Activated CD4-positive, alpha-beta T cell treated with anti-CD3 and anti-CD28 coated beads for 36 hours (primary cell): ENCODE measurements at places on chromosomes 6 and 20. TPM values are rescaled to one million over a fixed set of nuclear protein-coding genes. Genes with fewer than 3 reads are reported as not detected.
A peak's percentile ranks its signal among the peaks of the same experiment; 100 is the strongest.

DNA sequence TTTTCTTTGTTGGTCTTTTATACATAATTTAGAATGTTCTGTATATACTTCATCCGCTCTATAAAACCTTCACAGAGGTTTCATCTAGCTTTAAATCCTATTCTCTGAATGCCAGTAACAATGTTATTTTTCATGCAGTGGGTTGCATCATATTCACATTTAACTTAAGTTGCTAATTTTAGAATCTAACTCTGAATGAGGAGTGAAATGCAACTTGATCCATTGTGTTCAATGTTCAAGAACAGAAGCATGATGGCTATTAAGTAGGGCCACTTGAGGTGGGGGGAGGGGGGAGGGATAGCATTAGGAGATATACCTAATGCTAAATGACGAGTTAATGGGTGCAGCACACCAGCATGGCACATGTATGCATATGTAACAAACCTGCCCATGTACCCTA lies 224.5 kb downstream of the NKAIN2 start:
- no peaks in the 10 kb centered on the region for H3K4me1 ChIP-seq
- no peak overlapping the region for H3K27ac ChIP-seq
- H3K27me3 ChIP-seq, result no peaks in the 10 kb centered on the region
- no peak overlapping the region for H3K4me3 ChIP-seq
- no peak for DNase-seq

DNA sequence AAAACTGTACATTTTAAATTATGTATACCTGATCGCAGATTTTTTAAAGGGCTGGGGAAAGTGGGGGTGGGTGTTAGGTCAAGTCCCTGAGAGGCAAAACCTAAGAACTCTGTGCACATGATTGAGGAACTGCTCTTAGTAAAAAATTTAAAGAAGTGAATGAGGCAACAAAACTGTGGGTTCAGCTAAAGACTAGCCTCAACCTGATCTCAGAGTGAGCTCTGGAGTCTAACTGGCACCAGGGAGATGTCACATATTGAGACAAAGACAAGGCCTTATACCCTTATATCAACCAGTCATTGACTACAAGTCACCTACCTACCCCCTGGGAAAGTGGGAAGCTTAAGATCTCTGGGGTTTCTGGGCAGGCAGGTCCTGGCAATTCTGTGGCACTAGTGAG lies 27.4 kb upstream of the RUNX2 start:
- no peak overlapping the region for H3K27ac ChIP-seq
- H3K4me3 ChIP-seq, result no peak overlapping the region
- DNase-seq, result no peak
- no peaks in the 10 kb centered on the region for H3K27me3 ChIP-seq

DNA sequence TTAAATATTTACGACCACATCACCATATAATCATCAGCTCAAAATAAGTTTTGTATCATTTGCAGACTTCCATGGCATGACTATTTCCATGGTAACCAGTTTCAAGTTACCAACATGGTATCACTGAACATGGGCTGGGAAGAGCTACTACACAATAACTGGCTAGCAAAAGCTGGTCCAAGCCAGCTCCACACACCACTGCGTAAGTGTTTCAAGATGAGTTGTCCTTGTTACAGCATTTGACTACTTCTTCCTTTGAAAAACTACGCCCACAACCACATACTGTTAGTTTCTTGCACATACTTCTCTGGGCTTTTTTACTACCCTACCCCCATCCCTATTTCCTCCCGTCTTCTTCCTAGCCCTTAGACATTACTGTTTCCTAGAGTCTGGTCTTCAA lies 8.5 kb downstream of the CD164 start:
- peak overlapping the region; percentile 68 for H3K4me3 ChIP-seq
- peak overlapping the region; percentile 98 for H3K27ac ChIP-seq
- H3K4me1 ChIP-seq, result peaks cover 77% of the 10 kb centered on the region
- H3K36me3 ChIP-seq, result peaks cover 85% of the 10 kb centered on the region
- H3K27me3 ChIP-seq, result no peaks in the 10 kb centered on the region

DNA sequence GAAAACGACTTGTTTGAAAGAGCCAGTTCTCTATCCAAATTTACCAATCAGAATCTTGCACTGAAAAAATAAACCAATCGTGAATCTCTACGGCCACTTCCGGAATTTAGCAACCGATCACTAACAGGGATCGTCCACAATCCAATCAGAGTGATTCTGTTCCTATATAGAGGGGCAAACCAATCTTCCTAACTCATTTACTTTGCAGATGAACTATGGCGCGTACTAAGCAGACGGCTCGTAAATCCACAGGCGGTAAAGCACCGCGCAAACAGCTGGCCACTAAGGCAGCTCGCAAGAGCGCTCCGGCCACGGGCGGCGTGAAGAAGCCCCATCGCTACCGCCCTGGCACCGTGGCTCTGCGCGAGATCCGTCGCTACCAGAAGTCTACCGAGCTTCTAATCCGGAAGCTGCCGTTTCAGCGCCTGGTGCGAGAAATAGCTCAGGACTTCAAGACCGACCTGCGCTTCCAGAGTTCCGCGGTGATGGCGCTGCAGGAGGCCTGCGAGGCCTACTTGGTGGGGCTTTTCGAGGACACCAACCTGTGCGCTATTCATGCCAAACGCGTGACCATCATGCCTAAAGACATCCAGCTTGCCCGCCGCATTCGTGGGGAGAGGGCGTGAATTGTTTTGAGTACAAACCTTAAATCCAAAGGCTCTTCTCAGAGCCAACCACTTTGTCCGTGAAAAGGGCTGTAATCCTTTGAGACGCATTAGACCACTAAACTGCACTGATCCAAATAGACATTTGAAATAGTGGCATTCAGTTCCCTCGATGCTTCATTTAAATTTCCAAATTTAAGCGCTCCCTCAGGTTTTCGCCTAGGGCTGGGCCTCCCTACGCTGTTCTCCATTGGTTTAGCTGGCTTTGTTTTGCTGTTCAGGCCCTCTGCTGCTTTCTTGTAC lies 138.0 kb downstream of the HFE start:
- H3K4me3 ChIP-seq, result no peak overlapping the region
- peaks cover 11% of the 10 kb centered on the region for H3K4me1 ChIP-seq

GRCh38 chr6:40634429-40634828 lies 47.3 kb upstream of the LRFN2 start:
- H3K4me1 ChIP-seq, result peaks cover 4% of the 10 kb centered on the region
- peaks cover 2% of the 10 kb centered on the region for H3K27me3 ChIP-seq
- no peak overlapping the region for H3K4me3 ChIP-seq

GRCh38 chr6:113570161-113570560 lies 287.0 kb upstream of the MARCKS start:
- H3K27me3 ChIP-seq, result peaks cover 4% of the 10 kb centered on the region
- no peak overlapping the region for H3K4me3 ChIP-seq
- H3K27ac ChIP-seq, result no peak overlapping the region
- H3K4me1 ChIP-seq, result no peaks in the 10 kb centered on the region
- no peak for DNase-seq

DNA sequence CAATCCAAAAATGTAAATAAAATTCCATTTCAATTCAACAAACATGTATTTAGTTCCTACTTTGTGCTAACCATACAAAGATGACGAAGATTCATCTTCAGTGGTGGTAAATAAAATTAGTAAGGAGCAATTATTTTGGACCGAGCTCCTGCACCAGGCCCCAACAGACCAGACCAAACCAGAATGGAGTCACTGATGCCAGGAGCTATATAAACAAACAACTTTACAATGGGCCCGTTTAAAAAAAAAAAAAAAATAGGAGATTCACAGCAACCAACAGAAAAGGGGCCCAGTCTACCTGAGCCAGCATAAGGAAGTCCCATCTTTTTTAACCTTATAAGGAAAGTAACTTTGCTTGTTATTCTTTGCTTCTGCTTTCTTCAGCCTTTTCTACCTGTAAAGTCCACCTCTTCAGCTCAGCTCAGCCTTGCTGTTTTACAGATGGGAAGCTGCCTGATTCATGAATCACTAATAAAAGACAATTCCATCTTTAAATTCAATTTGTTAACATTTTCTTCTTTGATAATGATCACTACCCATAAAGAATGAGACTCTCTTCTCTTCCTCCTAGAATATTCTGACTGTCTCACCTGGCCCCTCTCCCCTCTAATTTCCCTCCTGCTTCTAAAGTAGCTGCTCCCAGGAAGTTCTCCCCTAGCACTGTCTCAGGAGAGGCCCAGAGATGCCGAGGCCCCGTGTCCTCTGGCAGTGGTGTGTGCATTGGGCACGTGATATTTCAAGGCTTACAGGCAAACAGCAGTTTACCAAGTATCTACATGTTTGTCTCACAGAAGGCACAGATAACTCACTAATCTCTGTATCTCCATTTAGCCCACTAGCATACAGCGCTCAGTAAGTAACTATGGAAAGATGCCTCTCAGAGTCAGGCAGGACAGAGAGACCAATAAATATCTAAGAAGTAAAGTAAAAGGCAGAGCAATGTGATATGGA lies 8.4 kb downstream of the MBOAT1 start:
- peaks cover 7% of the 10 kb centered on the region for H3K36me3 ChIP-seq
- peak overlapping the region; percentile 18 for H3K27ac ChIP-seq
- H3K27me3 ChIP-seq, result no peaks in the 10 kb centered on the region
- no peak overlapping the region for H3K4me3 ChIP-seq
- no peak for DNase-seq

GRCh38 chr6:33904050-33904746 lies 100.4 kb upstream of the MLN start:
- no peak overlapping the region for H3K4me3 ChIP-seq
- no peaks in the 10 kb centered on the region for H3K36me3 ChIP-seq
- DNase-seq, result peak; percentile 78
- no peaks in the 10 kb centered on the region for H3K27me3 ChIP-seq
- H3K27ac ChIP-seq, result peak overlapping the region; percentile 65

- no peak overlapping the region for H3K4me3 ChIP-seq
- H3K4me1 ChIP-seq, result no peaks in the 10 kb centered on the region
Observed at GRCh38 chr20:25188218-25188617, 7.3 kb upstream of the ENTPD6 start.

DNA sequence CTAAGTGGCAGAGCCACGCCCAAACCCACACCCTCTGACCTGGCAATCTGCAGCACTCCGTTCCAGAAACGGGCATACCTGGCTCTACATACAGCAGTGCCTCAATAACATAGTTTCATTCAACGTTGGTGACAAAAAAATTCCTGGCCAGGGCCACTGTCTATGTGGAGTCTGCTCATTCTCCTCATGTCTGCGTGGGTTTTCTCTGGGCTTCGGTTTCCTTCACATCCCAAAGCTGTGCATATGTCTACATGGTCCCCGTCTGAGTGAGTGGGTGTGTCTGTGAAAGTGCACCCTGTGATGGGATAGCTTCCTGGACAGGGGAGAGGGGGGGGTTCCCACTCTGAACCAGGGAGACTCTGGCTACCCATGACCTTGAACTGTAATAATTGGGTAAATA lies 2.1 kb downstream of the KIAA0319 start:
- H3K4me3 ChIP-seq, result no peak overlapping the region
- no peak for DNase-seq
- H3K27me3 ChIP-seq, result peaks cover 13% of the 10 kb centered on the region
- no peak overlapping the region for H3K27ac ChIP-seq
- peaks cover 14% of the 10 kb centered on the region for H3K4me1 ChIP-seq
- H3K36me3 ChIP-seq, result no peaks in the 10 kb centered on the region

GRCh38 chr6:166830185-166830890 lies 126.0 kb downstream of the RNASET2 start:
- peaks cover 14% of the 10 kb centered on the region for H3K4me1 ChIP-seq
- peak; percentile 61 for DNase-seq
- no peak overlapping the region for H3K27ac ChIP-seq
- H3K4me3 ChIP-seq, result no peak overlapping the region
- H3K27me3 ChIP-seq, result peaks cover 2% of the 10 kb centered on the region

RAB44 gene
- 0.05 TPM for total RNA-seq

CST2 gene
- total RNA-seq, result not detected

MAFB gene
- not detected for total RNA-seq

SLC26A8 gene
- not detected for total RNA-seq

CLVS2 gene
- not detected for total RNA-seq

TRIM31 gene
- not detected for total RNA-seq

MYLK2 gene
- 0.39 TPM for total RNA-seq

SEMG1 gene
- total RNA-seq, result not detected

PRKN gene
- 0.87 TPM for total RNA-seq

SLC13A3 gene
- total RNA-seq, result 0.07 TPM

MUC22 gene
- not detected for total RNA-seq
